T-helper 2 cell treated with Interferon-gamma antibody and Interleukin-4, amounts not matched to agents 100 ng/mL and 5 ng/mL, for 36 hours (primary cell): ENCODE measurements at places on chromosomes 1 and 21. TPM values are rescaled to one million over a fixed set of nuclear protein-coding genes. Genes with fewer than 3 reads are reported as not detected.

The S100A16 gene
- total RNA-seq: not detected in 2 replicates

The FAAH gene
- 2.9 and 5.1 TPM in 2 replicates for total RNA-seq

The PDC gene
- total RNA-seq: not detected in 2 replicates

The KRTAP13-2 gene
- total RNA-seq: not detected in 2 replicates

The INTS11 gene
- total RNA-seq: 115 and 116 TPM in 2 replicates

The OPN3 gene
- 12.4 and 13.6 TPM in 2 replicates for total RNA-seq

The CYP4A22 gene
- total RNA-seq: not detected in 2 replicates

The PLA2G5 gene
- total RNA-seq: not detected in 2 replicates

The FGGY gene
- 9.6 and 10.7 TPM in 2 replicates for total RNA-seq

The STPG1 gene
- total RNA-seq: 6.6 and 7.1 TPM in 2 replicates

The ADAM30 gene
- not detected in 2 replicates for total RNA-seq

The AGT gene
- total RNA-seq: 0.07 TPM in 1 of 2 replicates, not detected in the other

The FAM151A gene
- not detected in 2 replicates for total RNA-seq

The SIM2 gene
- 0.09 TPM in 1 of 2 replicates, not detected in the other for total RNA-seq

The C1orf94 gene
- total RNA-seq: not detected in 2 replicates

The TNFRSF1B gene
- 164 and 170 TPM in 2 replicates for total RNA-seq

The IFI44 gene
- total RNA-seq: 61.4 and 65.9 TPM in 2 replicates

The NBPF20 gene
- 0.41 and 0.86 TPM in 2 replicates for total RNA-seq

The IL19 gene
- total RNA-seq: 0.95 TPM in 1 of 2 replicates, not detected in the other

The CYP4B1 gene
- total RNA-seq: not detected in 2 replicates

The MTHFR gene
- total RNA-seq: 23.2 and 24.6 TPM in 2 replicates

The PRKCZ gene
- total RNA-seq: 3.5 and 3.9 TPM in 2 replicates

The WNT4 gene
- not detected in 2 replicates for total RNA-seq

The SH2D1B gene
- not detected in 2 replicates for total RNA-seq

The RYR2 gene
- total RNA-seq: 0.39 and 0.45 TPM in 2 replicates

The FAM163A gene
- not detected in 2 replicates for total RNA-seq

The IFNLR1 gene
- total RNA-seq: 2.5 and 2.7 TPM in 2 replicates

The KIF21B gene
- 87.2 and 90.6 TPM in 2 replicates for total RNA-seq

The S100A12 gene
- not detected in 2 replicates for total RNA-seq

The DNAJC28 gene
- total RNA-seq: 0.23 TPM in 1 of 2 replicates, not detected in the other

The OR2L8 gene
- total RNA-seq: 0.30 TPM in 1 of 2 replicates, not detected in the other

The NOTCH2NLA gene
- 40.3 and 42.8 TPM in 2 replicates for total RNA-seq

The FRRS1 gene
- total RNA-seq: 1.4 and 2.4 TPM in 2 replicates

The C1orf185 gene
- not detected in 2 replicates for total RNA-seq

The AMIGO1 gene
- 1.6 and 1.9 TPM in 2 replicates for total RNA-seq

The TMPRSS3 gene
- total RNA-seq: 3.9 and 5.3 TPM in 2 replicates

The DNASE2B gene
- total RNA-seq: not detected in 2 replicates

The NUDT4B gene
- total RNA-seq: 0.36 and 1.4 TPM in 2 replicates

The OR2AK2 gene
- not detected in 2 replicates for total RNA-seq

The IRF2BP2 gene
- total RNA-seq: 114 and 122 TPM in 2 replicates

The SLC9C2 gene
- not detected in 2 replicates for total RNA-seq

The TTC4 gene
- 23.9 and 24.6 TPM in 2 replicates for total RNA-seq

The EVA1B gene
- total RNA-seq: 8.3 and 9.0 TPM in 2 replicates

The FBXO2 gene
- 0.41 and 0.59 TPM in 2 replicates for total RNA-seq

The WNT9A gene
- 0.09 and 0.25 TPM in 2 replicates for total RNA-seq

The CD1E gene
- not detected in 2 replicates for total RNA-seq

The SLC5A9 gene
- total RNA-seq: not detected in 2 replicates

The ZNF695 gene
- 0.48 and 0.95 TPM in 2 replicates for total RNA-seq

The HSD11B1 gene
- total RNA-seq: 0.36 and 0.61 TPM in 2 replicates

The RHBDL2 gene
- total RNA-seq: not detected in 2 replicates

The SERTAD4 gene
- total RNA-seq: not detected in 2 replicates

The HAO2 gene
- total RNA-seq: not detected in 2 replicates

The ALDH4A1 gene
- total RNA-seq: 3.0 and 3.7 TPM in 2 replicates

The MFAP2 gene
- not detected in 2 replicates for total RNA-seq

The RNU1-1 gene
- total RNA-seq: 2,343 and 2,397 TPM in 2 replicates

The CFAP74 gene
- total RNA-seq: not detected in 2 replicates

The CDC14A gene
- total RNA-seq: 25.5 and 30.3 TPM in 2 replicates

The CNST gene
- total RNA-seq: 27.2 and 28.7 TPM in 2 replicates

The MCOLN3 gene
- total RNA-seq: 3.4 and 4.1 TPM in 2 replicates
